ENCODE measurements at places on chromosomes 6 and 20. TPM values are rescaled to one million over a fixed set of nuclear protein-coding genes. Genes with fewer than 3 reads are reported as not detected.

DNA sequence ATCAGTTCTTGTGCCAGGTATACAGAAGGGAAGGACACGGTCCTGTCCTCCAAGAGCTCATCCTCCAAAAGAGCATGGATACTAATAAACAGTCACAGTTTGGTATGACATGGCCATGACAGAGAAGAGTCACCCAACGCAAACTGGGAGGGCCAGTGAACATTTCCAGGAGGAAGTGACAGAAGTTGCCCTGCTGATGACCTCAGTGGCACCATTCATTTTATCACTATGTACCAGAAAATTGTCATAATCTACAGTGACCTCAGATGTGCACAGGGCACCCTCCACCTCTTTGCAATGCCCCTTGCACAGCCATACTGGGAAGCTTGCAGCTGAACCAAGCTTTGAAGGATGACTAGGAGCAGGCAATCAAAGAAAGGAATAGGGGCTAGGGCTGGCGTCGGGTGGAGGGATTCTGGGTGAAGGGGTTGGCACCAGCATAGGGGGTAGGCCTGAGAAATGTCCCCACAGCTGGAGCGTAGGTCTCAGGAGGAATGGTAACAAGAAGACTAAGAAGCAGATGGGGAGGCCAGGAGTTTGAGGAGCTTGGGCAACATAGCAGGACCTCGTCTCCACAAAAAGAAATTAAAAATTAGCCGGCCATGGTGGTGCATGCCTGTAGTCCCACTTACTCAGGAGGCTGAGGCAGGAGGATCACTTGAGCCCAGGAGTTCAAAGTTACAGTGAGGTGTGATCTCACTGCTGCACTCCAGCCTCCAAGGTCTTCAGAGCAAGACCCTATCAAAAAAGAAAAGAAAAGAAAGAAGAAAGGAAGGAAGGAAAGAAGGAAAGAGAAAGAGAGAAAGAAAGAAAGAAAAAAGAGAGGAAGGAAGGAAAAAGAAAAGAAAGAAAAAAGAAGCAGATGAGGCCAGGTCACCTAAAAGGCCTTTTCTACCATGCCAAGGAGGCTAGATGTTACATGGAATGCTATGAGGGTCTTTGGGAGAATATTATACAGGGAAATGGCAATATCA is 65.3 kb upstream of the SNX9 start:
- peak; percentile 13 for DNase-seq

DNA sequence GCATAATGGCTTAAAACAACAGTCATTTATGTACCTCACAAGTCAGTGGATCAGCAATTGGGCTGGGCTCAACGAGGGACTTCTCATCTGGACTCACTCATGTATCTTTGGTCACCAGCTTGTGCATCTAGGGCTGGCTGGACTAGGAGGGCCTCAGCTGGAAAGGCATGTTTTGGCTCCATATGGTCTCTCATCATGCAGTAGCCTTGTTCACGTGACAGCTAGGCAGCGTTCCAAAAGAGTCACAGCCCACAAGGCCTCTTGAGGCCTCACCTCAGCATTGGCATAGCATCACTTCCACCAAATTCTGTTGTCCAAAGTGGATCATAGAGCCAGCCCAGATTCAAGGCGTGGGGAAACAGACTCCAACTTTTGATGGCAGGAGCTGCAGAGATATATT is 110.1 kb downstream of the MAFB start:
- no peak for DNase-seq

GRCh38 chr20:55830121-55830827 is 175.0 kb downstream of the CBLN4 start:
- no peak for DNase-seq

The RRP36 gene
- 76.9 TPM for total RNA-seq

The TTK gene
- total RNA-seq, result 47.8 TPM

The THBD gene
- total RNA-seq, result 1.6 TPM

DNA sequence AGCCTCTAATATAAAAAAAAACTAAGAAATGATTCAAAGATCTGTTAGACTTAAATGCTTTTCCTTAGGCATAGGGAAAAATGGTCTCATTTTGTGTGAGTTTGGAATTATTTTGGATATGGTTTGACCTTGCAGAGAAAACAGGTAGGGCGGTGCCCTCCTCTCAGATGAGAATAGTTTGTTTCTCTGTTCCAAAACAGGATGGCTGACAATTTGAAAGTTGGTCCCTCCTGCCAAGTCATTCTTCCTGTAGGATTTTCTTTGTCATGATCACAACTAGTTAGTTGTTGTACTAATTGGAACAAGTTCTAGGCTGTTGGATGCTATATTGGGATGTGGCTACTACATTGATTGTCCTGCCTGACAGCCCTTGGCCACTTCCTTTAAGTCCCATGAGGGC is 108.6 kb downstream of the BCKDHB start:
- DNase-seq, result no peak

The MCHR2 gene
- total RNA-seq, result not detected

DNA sequence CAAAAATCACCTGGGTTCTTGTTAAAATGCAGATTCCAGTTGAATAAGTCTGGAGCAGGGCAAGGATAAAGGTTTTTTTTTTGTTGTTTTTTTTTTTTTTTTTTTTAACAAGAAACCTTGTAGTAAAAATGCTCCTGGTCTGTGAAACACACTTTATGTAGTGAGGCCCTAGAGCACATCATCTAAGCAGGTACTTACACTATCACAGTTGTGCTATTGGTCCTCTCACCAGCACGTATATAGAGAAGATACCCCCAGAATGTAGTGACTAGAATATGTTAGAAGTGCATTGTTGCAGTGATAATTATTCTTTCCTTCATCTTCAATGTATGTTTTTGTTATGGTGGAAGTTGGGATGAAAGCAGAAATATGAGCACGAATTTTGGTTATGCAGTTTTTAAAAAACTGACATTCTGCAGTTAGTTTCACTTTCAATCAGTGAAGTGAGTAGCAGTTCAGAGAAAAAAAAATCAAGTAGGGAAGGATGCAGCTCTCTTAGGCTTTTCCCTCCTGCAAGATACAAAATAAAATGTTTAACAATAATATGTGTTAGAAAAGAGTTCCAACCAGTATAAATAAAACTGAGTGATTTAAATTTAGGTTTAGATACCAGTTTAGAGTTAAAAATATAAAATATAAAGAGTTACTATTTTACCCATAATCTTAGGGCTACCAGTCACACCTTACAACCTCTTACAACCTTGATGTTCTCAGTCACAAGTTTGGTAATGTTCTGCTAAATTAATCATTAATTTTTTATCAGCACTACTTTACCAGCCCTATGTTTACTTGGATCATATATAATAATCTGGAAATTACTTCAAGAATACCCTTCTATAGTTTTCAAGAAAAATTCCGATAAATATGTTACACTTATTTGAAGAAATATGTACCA is 9.2 kb upstream of the DEFB113 start:
- no peak for DNase-seq
